ENCODE measurements at places on chromosomes 4 and X.

- peak; percentile 41 for DNase-seq
These were observed 69.9 kb upstream of the ELOVL6 start for GRCh38 chr4:110268352-110268751.

DNA sequence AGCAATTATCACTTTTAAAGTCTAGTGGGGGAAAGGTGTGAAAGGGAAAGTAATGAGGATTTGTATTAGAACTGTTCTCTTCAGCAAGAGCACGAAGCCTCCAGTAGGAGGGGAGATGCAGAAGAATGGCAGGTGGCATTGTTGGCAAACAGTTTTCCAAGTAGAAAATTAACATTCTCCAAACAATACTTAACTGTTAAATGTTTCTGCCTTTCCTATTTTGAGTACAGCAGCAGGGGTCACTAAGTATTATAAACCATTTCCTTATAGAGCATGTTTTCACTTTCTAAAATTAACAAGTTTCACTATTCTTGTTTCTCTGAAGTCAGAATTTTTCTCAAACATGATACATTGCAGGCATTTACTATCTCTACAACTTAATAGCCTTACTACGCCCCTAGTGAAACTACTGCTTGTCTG is 58.7 kb downstream of the LEF1 start:
- DNase-seq, result no peak

DNA sequence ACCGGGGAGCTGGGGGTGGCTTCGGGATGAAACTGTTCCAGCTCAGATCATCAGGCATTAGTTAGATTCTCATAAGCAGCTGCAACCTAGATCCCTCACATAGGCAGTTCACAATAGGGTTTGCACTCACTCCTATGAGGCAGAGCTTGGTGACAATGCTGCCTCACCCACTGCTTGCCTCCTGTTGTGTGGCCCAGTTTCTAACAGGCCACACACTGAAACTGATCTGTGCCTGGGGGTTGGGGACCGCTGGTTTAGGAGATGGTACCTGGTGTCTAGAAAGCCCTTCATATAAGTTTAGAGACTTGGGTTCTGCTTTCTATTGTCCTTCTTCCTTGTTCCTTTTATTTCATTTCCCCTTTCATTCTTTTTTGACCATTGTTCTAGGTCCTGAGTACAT is 234.2 kb downstream of the FRAS1 start:
- no peak for DNase-seq

DNA sequence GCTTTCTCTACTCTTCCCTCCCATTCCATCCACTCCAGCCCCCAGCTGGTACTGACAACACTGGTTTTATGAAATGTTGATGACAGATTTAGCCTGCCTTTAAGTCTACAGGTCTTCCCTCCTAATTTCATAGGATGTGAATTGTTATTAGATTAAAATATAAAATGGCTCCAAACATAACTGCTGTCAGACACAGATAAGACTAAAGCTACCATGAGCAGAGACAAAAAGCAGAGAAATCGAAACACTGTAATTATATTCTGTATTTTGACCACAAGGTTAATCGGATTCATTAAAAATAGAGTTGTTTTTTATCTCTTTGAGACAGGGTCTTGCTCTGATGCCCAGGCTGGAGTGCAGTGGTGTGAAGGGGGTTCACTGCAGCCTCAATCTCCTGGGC is 28.3 kb downstream of the SEC24D start:
- no peak for DNase-seq
